ENCODE measurements at places on chromosomes 5 and 9. TPM values are rescaled to one million over a fixed set of nuclear protein-coding genes. Genes with fewer than 3 reads are reported as not detected.

SPATA31D4 gene
- not detected for total RNA-seq

F2RL1 gene
- 1.7 TPM for total RNA-seq

CCDC192 gene
- not detected for total RNA-seq

NOXA1 gene
- total RNA-seq = 11.7 TPM

SLC6A3 gene
- 0.22 TPM for total RNA-seq

OGN gene
- total RNA-seq = 0.15 TPM

DNA sequence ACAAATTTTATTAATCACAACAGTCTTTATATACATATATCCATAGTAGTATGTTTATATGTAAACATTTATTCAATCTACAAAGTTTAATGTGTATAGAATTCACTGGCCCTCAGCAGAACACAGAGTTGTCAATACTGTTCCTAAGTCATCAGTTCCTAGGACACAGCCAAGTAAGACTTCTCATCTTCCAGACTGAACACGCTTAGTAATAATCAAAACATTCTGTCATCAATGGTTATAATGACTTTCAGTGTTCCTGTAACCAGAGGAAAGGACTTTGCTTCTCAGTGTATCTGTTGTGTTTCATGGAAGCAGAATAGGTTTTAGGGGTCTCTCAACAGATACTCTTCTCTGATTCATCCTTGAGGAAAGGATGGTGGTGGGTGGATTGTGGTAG, 82.2 kb downstream of the SMIM23 start:
- DNase-seq = no peak

GRCh38 chr5:95284572-95285408, at the start of gene MCTP1:
Gene MCTP1, minus strand, starts transcription at chr5:95285094.
- DNase-seq = no peak

- no peak for DNase-seq
Observed at GRCh38 chr5:144040615-144041305, 129.7 kb downstream of the YIPF5 start.

GRCh38 chr5:30100929-30101328, 1092.6 kb upstream of the CDH6 start:
- no peak for DNase-seq

GRCh38 chr5:115544043-115544435, 536 bp downstream of the FEM1C start:
- peak; percentile 18 for DNase-seq

GRCh38 chr5:3357291-3357690, 238.3 kb upstream of the IRX1 start:
- DNase-seq = no peak

DNA sequence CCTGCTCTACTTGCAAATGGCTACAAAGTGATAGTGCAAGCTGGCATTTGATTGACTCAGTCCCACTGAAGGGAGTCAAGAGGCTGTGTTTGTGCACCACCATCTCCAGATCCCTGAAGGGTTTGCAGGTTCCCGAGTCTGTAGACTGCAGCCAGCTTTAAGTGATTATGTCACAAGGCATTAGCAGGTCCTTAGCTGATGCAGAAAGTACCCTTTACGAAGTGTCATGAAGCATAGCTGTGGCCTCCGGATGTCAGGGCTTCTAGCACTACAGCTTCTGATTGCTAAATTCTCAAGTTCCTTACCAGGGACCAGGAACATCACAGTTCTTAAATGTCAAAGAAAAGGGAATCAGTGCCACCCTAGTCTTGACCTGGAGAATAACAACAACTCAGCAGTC, 311.3 kb upstream of the TRPC7 start:
- no peak for DNase-seq

GRCh38 chr5:36180556-36181350, 28.8 kb downstream of the SKP2 start:
- no peak for DNase-seq

DNA sequence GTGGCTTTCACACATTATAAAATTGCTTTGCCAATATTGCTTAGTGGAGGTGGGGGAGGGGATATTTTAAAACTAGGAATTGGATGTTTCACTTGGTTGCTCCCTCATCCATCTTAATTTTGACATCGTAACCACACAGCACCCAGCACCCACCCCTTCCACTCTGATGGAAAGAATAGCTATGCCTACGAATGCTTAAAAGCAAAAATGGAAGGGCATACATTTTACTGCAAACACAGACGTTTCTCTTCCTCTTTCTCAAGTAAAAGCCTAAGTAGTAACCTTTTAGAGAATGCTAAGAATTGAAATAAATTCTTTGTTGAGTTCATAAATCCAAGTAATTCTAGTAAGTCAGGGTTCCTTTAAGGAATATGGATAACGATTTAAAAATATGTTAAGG, 69.9 kb downstream of the JAKMIP2 start:
- DNase-seq = no peak

GRCh38 chr5:68928617-68929302, 165.1 kb upstream of the SLC30A5 start:
- no peak for DNase-seq

GRCh38 chr5:42587096-42587723, 164.0 kb downstream of the GHR start:
- DNase-seq = no peak

- no peak for DNase-seq
Observed at GRCh38 chr5:11531811-11532555, 372.3 kb downstream of the CTNND2 start.

GRCh38 chr5:57186194-57186593, 12.3 kb downstream of the GPBP1 start:
- no peak for DNase-seq

- DNase-seq = no peak
Observed at GRCh38 chr5:73306078-73306719, 133.2 kb downstream of the TMEM174 start.

- DNase-seq = no peak
Observed at GRCh38 chr5:69335341-69335935, 2.8 kb upstream of the CCDC125 start.

- no peak for DNase-seq
Observed at GRCh38 chr5:76427206-76428140, 24.4 kb downstream of the IQGAP2 start.

DNA sequence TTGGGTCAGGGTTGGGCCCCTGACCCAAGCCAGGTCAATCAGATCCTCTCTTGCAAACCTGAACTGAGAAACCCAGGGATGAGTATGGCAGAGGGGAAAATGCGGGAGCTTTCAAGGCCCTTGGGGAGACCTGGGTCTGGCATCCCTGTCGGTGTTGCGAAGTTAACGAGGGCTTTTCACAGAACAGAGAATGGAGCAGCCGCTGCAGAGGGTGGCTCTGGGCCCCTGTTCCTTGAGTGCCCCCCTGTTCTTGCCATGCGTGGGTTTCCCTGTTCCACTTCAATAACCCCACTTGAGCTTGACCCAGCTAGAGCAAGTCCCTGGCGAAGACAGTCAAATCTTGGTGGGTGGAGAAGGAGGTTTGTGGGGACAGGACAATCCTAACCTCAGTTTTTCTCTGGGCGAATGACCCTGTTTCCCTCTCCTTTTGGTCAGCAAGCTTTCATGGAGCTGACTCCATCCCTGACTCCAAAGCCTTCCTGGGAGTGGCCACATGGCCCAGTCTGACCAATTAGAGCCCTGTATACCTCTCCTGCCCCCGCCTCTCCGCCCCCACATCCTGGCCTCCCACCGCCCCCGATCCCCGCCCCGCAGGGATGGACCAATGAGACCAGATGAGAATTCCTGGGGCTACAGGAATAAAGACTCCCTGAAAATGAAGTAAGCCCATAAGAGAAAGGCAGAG, 2.9 kb upstream of the VDAC1 start:
- DNase-seq = no peak

DNA sequence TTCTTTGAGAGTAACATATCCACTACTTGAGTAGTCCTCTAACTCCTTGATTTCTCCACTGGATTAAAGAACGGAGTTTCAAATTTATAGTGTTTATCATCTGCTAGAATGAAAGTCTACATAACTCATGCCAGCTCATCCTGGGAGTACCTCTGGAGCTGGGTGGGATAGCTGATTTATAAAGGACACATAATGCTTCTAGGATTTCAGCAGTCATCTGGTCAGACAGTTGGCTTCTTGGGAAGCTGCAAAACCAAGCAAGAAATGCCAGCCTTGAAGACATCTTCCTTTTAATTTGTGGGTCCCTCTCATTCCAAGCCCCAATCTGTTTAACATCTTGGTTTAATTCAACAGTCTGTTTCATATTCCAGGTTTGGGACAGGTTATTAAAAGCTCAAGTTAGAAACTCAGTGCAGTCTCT, 3.2 kb downstream of the GALNT10 start:
- DNase-seq = no peak

DNA sequence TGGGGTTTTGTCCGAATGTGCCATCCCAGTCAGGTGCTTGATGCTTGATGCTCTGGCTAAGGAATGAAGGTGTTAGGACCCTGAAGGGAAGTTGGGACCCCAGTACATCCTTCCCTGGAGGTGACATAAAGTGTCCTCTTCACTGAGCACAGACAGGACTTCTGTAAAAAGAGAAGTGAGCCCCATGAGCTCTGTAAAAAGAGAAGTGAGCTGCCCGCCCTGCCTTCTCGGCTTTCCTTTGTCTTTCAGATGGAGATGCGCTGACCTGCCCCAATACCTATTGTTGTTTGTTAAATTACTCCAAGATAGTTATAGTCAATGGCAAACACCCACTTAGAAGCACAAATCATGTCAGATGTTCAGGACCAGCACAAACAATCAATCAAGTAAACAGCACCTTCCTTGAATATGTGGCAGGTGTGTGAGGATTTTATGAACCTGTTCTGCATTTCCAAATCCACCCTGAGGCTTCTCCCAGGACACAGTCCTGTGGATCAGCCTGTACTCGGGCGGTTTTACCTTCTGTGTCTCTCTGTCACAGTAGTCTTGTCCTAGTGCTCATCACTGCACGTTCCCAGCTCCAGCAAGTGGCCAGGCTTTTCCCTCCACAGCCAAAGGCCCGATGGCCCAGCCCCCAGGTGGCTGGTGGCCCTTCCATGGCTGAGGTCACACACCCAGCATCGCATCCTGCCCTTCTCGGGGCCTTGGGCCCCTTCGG, 191.4 kb downstream of the MTRR start:
- DNase-seq = no peak
